ENCODE measurements at places on chromosomes 13 and 19.
A peak's percentile ranks its signal among the peaks of the same experiment; 100 is the strongest.

DNA sequence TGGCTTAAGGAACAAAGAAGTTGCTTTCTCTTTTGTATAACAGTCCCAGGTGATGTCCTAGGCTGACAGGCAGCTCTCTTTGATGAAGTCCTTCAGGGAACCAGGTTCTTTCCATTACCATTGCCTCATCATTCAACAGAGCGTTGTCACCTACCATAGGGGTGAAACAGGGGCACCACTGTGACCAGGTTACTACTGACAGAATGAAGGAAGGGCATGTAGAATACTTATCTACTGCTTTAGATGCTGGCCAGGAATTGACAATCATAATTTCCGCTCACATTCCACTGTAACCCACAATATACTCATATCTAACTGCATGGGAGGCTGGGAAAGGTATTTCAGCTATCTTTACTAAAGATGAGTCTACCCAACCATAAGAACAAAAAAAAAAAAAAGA lies 148.0 kb upstream of the FNDC3A start:
- no peak for DNase-seq

DNA sequence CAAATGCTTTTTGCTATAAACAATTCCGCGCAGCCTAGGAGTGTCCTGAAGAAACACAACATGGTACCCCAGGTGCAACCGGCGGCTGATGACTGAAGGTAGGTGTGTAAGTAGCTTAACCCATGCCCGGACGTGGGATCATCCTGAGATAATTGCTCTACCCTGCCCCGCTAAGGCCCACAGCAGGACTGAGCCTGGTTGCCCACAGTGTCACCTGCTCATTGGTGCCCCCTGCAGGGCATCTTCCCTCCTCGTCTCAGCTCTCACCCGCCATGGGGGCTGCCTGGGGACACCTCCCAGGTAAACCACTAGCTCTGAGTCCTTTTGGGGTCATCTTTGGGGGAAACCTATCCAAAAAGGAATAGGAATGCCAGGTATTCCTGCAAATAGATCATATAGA lies 22.3 kb downstream of the TMEM161A start:
- no peak for DNase-seq

GRCh38 chr19:11451871-11452619 lies 16.6 kb downstream of the PRKCSH start:
- DNase-seq = no peak

- DNase-seq = no peak
Measured at GRCh38 chr13:46751811-46752635, 44.9 kb downstream of the ESD start.

GRCh38 chr13:43473437-43473836 lies 313.3 kb downstream of the ENOX1 start:
- no peak for DNase-seq

- no peak for DNase-seq
Measured at GRCh38 chr13:60837806-60838205, 440.8 kb downstream of the TDRD3 start.

DNA sequence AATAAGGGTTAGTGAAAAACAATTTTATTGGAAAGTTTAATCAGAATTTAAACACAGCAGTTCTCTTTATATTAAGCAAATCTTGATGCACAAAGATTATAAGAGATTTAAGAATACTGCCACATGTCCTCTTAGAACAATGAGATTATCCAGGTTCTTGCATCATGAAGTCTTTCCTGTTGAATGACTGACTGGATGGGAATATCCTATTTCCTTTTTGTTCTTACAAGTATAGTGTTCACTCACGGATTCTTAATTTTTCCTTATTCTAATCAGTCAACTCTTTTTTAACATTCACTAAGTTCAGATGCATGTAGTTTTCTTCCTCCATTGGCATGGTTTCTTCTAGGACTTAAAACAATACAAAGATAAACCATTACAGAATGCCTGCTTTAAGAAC lies 10.1 kb downstream of the URI1 start:
- no peak for DNase-seq

GRCh38 chr13:77374786-77375185 lies 47.9 kb upstream of the MYCBP2 start:
- DNase-seq = no peak

DNA sequence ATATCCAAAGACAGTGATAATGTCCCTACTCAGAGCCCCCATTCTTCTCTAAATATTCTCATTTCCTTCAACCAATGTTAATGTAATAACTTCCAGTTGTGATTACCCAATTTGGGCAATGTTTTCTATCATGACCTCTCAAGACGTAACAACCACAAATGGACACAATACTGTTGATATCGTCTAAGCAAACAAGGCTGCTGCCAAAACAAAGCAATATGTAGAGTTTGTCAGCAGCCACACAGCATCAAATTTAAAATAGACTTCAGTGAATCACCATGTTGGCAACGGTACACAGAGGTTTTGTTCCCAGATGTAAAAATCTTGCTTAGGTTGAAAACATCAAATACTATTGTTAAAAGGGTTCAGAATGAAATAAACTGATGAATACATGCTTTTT lies 205.1 kb downstream of the DACH1 start:
- no peak for DNase-seq

DNA sequence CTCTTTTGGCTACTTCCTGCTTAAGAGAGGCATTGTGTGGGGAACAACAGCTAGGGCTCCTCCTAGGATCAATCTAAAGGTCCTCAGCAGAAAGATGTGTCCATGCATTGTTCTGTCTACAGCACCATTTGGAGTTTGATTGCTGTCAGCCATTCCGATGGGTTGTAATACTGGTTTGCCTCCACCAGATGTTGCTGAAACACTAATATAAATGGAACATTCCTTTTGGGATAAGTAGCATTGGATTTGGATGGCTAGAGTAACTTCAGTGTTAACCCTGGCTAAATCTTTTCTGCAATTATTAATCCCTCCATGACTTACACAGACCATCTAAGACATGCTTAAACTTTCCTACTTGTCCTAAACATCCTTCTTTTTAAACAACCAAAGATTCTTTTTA lies 104.2 kb downstream of the TDRD3 start:
- no peak for DNase-seq

GRCh38 chr13:98413796-98414195 lies 163.1 kb downstream of the STK24 start:
- DNase-seq = no peak

DNA sequence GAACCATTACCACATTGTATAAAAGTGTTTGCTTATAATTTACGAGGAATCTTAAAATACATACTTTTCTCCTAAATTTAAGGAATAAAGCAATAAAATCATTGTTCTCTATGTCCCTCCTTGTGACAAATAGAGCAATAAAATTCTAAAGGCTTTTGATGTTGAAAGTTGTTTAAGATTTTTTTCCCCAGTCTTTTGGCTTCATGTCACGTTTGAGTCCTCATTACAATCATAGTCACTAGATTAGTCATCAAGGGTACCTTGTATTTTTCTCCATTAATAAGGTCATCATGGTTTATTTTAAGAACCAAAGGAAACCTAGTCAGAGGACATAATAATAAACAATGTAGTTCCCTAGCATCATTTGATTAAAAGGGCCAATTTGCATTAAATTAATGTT lies 3.2 kb downstream of the WBP4 start:
- no peak for DNase-seq

DNA sequence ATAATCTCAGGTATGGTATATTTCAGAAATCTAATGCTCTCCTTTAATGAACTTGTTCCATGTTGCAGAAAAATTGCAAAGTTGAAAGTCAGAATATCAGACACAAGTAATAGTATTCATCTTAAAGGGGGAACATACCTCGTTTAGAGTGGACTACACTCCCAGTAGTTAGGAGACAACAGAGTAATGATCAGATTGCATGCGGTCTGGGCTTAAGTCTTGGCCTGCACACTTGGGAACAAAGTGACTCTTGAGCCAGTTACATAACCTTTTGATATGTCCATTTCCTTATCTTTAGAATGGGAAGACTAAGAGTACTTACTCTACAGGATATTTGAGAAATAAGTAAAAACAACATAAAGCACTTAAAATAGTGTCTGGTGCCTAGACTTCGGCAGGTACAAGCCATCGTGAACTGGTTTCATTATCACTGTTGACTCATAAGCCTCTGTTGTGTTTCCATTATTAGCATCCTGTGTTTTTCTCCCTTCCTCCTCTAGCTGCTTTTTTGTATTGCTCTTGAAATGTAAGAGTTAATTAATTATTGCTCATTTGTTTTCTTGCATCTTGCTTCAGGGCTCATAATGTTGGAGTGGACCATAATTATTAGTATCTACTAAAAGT lies 53.0 kb downstream of the DPY19L3 start:
- DNase-seq = no peak

- peak; percentile 68 for DNase-seq
Measured at GRCh38 chr13:113650275-113650674, 7.7 kb downstream of the ATP4B start.

- no peak for DNase-seq
Measured at GRCh38 chr13:113965968-113966884, 7.7 kb downstream of the C13orf46 start.

DNA sequence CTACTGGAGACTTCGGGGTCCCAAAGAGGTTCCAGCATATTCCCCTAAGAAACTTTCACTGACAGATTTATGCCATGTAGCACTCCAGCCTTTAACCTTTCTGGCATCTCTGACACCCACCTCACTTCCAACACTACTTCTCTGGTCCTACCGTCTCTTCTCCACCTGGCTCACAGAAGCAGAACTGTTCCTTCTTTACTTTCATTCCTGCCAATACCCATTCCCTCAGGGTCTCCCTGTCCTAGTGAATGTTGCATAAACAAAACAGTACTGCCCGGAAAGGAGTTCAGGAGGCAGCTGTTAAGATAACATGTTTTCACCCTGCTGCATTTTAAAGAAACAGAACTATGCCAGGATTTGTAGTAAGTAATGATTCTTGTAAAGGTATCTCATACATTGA lies 136.0 kb upstream of the MIR17HG start:
- DNase-seq = no peak

DNA sequence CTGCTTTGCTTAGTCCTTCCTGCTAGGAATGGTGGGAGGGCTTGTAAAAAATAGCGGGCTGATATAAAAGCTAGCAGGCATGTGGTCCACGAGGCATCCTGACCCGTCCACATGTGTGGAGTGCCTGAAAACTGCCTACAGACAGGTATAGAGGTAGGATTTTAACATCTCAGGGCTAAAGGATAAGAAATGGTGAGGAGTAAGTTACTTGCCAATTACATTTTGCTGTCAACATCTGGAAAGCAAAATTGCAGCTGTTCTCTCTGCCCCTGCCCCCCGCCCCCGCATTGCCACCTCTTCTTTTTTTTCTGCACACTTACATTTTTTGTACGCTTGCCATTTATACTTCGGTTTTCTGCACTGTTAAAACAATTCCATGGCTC lies 21.0 kb downstream of the NFIX start:
- DNase-seq = no peak

GRCh38 chr19:54415901-54416673 lies 823 bp downstream of the TTYH1 start:
- no peak for DNase-seq

GRCh38 chr13:46641274-46642081 lies 88.5 kb downstream of the LRCH1 start:
- no peak for DNase-seq

- DNase-seq = no peak
Measured at GRCh38 chr19:6958791-6959190, 62.4 kb downstream of the MBD3L2B start.

DNA sequence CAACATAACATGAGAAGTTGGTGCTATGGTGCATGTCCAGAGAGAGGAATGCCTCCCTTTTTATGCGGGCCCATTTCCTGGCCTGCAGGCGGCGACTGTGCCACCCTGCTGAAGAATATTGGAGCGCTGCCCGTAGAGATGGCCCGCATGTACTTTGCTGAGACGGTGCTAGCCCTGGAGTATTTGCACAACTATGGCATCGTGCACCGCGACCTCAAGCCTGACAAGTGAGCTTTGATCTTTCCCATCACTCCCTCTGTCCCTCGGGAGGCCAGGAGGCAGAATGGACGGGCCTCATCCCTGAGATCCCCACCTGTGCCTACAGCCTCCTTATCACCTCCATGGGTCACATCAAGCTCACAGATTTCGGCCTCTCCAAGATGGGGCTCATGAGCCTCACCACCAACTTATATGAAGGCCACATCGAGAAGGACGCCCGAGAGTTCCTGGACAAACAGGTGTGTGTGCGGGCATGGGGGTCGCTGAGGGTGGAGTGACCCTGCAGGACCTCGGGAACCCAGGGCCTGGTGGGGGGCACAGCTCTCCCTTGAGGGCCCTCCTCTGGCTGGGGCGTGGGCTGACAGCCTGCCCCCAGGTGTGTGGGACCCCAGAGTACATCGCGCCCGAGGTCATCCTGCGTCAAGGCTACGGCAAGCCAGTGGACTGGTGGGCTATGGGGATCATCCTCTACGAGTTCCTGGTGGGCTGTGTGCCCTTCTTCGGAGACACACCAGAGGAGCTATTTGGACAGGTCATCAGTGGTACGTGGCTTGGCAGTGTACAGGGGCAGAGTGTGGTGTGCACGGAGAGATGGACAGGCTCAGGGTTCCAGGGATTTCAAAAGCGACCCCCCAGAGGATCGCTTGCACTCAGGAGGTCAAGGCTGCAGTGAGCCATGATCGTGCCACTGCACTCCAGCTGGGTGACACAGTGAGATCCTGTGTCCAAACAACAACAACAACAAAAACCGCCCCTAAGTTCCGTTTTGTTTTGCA lies 16.2 kb downstream of the DNASE2 start:
- DNase-seq = no peak

DNA sequence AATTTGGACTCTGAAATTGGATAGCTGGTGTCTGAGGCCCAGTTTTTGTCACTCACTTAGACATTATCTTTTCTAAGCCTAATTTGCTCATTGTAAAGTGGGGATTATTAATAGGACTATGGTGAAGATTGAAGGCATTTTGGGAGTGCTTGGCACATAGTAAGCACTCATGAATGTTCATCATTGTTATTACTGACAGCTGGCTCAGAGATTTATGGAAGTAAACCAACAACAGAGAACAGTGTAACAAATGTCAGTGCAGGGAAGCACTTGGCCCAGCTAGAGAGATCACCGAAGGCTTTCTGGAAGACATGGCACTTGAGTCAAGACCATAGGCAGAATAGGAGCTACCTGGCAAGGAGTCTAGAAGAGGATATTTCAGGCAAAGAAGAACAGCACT lies 92.3 kb downstream of the RFC3 start:
- DNase-seq = no peak

GRCh38 chr19:28598861-28599260 lies 614.1 kb downstream of the UQCRFS1 start:
- DNase-seq = no peak

DNA sequence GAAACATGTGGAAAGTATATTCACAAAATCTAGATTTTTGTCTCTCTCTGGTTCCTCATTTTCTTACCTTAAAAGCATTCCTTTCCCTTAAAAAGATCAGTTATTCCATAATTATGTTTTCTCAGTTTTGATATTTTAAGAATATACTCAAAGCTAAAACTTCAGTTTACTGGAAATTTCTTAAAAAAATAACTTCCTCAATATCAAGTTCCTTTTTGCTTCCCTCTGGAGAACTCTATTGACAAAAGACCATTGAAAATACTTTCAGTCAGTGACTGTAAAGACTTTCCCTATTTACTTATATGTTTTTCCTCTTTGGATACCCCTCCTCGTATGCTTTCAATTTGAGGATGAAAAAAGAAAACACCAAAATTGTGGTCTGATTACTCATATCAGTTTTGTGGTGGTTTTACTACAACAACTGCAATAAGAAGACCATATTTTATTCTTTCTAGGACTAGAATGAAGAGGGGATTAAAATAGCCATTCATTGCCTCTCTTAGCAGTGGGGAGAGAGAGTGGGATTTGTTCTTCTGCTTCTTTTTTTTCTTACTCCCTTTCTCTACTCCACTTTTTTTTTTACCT lies 113.2 kb downstream of the ESD start:
- DNase-seq = no peak
